ENCODE measurements at places on chromosomes 1 and 21.
A peak's percentile ranks its signal among the peaks of the same experiment; 100 is the strongest.

DNA sequence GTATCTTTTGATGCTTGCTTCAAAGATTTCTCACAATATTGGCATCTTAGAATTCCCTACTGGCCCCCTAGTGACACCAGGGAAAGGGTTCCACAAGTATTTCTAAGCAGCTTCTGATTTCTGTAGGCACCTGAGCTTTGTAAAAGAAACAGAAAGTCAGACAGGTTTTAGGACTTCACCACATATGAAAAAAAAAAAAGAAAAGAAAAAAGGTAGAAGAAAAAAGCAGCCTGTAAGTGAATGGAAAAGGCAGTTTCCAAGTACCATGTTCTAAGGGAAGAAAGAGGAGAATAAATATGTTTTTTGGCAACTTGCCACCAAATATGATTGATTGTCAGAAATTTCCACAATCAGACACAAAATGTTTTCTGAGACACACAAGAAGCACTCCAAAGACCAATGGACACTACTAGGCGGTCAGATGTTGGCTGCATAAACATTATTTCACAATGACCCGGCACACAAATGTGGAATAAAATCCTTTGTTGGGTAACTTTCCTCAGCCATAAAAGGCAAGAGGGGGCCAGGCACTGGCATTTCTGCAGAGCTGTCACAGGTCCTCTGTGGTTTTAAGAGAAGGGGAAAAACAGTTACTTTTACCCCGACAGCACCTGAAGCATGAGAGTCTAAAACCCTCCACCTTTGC lies 12.7 kb upstream of the CPLANE2 start:
- DNase-seq = peak; percentile 18

- DNase-seq = no peak
Measured at GRCh38 chr21:46211786-46212720, 16.5 kb downstream of the LSS start.

GRCh38 chr1:7426780-7427604 lies 344.1 kb upstream of the VAMP3 start:
- no peak for DNase-seq

- no peak for DNase-seq
Measured at GRCh38 chr1:18326211-18326897, 154.4 kb upstream of the KLHDC7A start.

GRCh38 chr1:118339400-118340124 lies 154.5 kb upstream of the SPAG17 start:
- DNase-seq = no peak

DNA sequence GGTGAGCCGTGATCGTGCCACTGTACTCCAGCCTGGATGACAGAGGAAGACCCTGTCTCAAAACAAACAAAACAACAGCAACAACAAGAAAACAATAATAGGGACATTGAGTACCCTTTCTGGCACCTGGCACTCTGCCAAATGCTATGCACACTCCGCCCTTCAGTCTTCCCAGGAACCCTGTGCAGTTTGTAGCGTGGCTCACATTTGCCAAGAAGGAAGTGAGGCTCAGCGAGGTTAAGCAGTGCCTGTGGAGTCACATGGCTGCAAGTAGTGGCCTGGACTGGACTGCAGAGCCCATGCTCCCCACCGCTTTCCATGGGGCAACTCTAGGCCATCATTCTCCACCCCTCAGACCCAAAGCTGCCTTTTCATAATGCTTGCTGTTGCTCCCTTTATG lies 5.3 kb upstream of the EVA1B start:
- no peak for DNase-seq

DNA sequence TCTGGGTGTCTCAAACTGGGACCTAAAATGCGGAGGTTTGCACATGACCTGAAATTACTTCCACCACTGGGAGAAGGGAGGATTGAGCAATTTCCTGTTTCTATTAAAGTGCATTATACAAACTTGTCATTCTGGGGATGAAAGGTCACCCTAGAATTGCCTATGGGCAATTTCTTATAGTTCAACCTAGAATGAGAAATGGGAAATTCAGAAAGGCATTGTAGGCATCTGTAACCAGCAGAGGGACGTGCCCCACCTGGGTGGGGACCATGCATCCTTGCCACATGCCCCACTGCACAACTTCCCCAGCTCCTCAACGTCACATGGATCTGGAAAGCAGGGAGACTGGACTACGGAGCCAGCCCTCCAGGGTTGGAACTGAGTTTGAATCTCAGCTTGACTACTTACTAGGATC lies 47.0 kb downstream of the MRPL39 start:
- DNase-seq = peak; percentile 42

DNA sequence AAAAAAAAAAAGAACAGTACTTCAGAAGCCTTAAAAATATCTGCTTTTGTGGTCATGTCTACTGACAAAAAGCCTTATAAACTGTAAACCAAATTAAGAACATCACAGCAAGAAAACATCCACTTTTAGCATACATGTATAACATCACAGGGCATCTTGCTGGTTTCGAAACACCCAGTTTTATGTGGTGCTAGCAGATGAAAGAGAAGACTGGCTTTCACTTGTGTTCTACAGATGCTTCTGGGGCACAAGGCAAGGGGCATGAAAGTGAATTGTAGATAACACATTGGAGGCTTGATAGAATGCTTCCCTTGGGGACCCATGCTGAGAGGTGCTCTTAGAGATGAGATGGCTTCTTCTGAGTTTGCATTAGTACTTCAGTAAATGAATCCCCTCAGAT lies 543.7 kb upstream of the PKN2 start:
- DNase-seq = no peak
